ENCODE measurements at places on chromosomes 4 and X. TPM values are rescaled to one million over a fixed set of nuclear protein-coding genes. Genes with fewer than 3 reads are reported as not detected.

The GPR50 gene
- total RNA-seq: not detected

The RHOXF1 gene
- not detected for total RNA-seq

The FMR1NB gene
- total RNA-seq: not detected

The ADGRL3 gene
- total RNA-seq: 2.5 TPM

The GPC4 gene
- total RNA-seq: 13.1 TPM

The HEPH gene
- 4.3 TPM for total RNA-seq

The EDNRA gene
- total RNA-seq: 6.4 TPM

The KLHL13 gene
- total RNA-seq: 2.2 TPM

The GPRIN3 gene
- total RNA-seq: 18.1 TPM

The F8 gene
- total RNA-seq: 27.4 TPM

The KIAA1210 gene
- total RNA-seq: not detected

The PAGE2B gene
- not detected for total RNA-seq

The KLKB1 gene
- total RNA-seq: 0.47 TPM

The SULT1B1 gene
- 3.1 TPM for total RNA-seq

The CSAG3 gene
- not detected for total RNA-seq

The HSFX3 gene
- total RNA-seq: not detected

The DOK7 gene
- total RNA-seq: not detected

The IGFBP7 gene
- 529 TPM for total RNA-seq

The AR gene
- 13.2 TPM for total RNA-seq

The SSX1 gene
- total RNA-seq: not detected

The ZFP92 gene
- total RNA-seq: 7.6 TPM

The SUPT20HL2 gene
- not detected for total RNA-seq

The TIGD4 gene
- total RNA-seq: not detected

The STS gene
- total RNA-seq: 15.9 TPM

The DRD5 gene
- not detected for total RNA-seq

The DGKK gene
- not detected for total RNA-seq

The STEEP1 gene
- total RNA-seq: 28.7 TPM

The ADH7 gene
- total RNA-seq: not detected

The KLF8 gene
- total RNA-seq: 12.1 TPM

The HMX1 gene
- total RNA-seq: not detected

The CRMP1 gene
- 1.9 TPM for total RNA-seq

The TRO gene
- 15.9 TPM for total RNA-seq

The GPR119 gene
- not detected for total RNA-seq

The RXFP1 gene
- not detected for total RNA-seq

The DIPK2B gene
- 99.9 TPM for total RNA-seq

The FREM3 gene
- not detected for total RNA-seq

The LRRC66 gene
- 0.09 TPM for total RNA-seq

The FAM133A gene
- total RNA-seq: not detected

The LPAR4 gene
- 1.6 TPM for total RNA-seq

The TMSB15C gene
- 0.60 TPM for total RNA-seq

The UGT8 gene
- total RNA-seq: 0.19 TPM

The NHS gene
- total RNA-seq: 6.8 TPM

The EDA2R gene
- total RNA-seq: 0.24 TPM

The XAGE1B gene
- total RNA-seq: not detected

The SCRG1 gene
- total RNA-seq: 0.79 TPM

The TET2 gene
- total RNA-seq: 23.8 TPM

The CTSO gene
- 24.5 TPM for total RNA-seq

The USP51 gene
- total RNA-seq: 1.6 TPM

The PFKFB1 gene
- total RNA-seq: 13.9 TPM

The IQSEC2 gene
- total RNA-seq: 13.2 TPM

The TMEM31 gene
- total RNA-seq: not detected

The PASD1 gene
- total RNA-seq: not detected

The NSUN7 gene
- total RNA-seq: 1.1 TPM

The MMAA gene
- 2.8 TPM for total RNA-seq

The MAGEA2 gene
- total RNA-seq: not detected

The F9 gene
- total RNA-seq: not detected

All from omental fat pad (tissue), 4 donors.